Stimulated activated CD8-positive, alpha-beta memory T cell treated with anti-CD3 and anti-CD28 coated beads, Interleukin-4, amount 100 ng/mL, for 1 hour (primary cell): ENCODE measurements at places on chromosomes 4 and X.

GRCh38 chr4:39714166-39714565, 16.2 kb downstream of the UBE2K start:
- DNase-seq: no peak

DNA sequence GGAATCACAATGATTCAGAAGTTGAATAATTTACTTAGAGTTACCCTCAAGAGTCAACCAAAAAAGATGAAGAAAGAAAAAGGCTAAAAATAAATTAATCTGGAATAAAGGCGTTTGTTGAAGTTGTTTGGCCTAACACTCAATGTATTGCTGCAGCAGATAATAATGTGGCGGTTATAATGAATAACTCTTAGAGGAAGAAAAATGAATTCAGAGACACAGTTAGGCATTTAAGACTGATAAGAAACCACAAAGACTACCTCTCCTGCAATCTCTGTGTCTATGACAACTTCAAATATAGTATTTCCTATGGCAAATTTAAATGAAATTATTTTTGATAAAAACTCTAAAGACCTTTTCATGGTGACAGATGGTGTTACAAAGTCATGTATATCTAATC, 1369.1 kb upstream of the AGA start:
- DNase-seq: no peak

DNA sequence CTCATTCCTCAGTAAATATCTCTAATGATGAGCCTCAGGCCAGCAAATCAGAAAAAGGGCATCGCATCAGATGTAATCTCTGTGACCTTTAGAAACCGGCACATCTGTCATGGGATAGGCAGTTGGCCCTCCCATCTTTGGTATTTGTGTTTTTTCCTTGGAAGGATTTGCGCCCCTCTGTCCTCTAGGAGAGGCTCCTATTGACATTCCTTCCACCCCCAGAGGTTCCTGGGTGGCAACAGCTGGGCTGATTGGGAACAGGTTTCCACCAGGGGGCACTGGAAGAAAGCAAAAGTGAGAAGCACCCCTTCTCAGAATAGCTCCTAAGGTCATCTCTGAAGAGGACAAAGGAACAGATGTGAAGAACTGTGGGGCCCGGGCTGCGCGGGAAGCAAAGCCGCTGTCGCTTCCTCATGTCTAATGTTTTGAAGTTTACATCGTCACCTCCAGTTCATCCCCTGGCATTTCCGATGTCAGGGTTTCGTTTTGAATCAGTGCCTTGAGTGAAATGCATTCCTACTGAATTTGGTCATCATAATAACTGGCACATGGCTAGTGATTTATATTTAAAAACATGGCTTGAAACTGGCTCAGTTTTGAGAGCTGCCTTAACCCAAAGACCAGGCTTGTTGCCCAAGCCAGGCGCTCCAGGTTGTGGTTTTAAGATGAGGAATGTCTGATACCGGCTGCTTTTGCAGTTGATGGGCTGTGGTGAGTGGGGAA, 6.2 kb downstream of the TXK start:
- DNase-seq: no peak

DNA sequence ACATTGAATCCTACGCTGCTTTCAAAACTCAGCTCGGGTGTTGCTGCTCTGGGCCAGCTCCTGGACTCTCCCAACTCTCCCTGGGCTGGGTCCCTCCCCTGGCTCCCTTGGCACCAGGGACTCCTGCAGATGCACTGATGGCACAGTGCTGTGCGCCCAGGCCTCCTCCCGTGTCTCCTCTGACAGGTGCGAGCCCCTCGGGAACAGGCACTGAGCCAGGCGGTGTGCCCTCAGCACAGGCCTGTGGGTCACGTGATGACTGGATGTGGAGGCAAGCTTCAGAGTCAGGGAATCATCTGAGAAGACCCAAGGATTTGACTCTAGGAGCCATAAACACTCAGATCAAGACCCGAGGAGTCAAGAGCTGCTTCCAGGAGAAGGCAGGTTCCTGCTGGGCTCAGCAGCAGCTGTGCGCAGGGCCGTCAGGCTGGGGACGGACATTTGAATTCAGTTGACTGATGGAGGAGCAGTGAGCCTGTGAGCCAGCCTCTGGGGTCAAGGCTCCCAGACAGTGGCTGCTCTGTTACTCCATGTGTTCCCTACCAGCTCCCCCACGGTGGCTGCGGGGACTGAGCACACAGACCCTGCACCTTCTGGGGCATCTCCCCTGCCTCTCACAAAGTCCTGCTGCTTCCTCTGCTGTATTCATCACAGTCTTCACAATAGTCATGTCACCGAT, 33.0 kb downstream of the NAT8L start:
- DNase-seq: no peak

GRCh38 chr4:132132433-132132832, 1016.7 kb upstream of the PCDH10 start:
- no peak for DNase-seq

- DNase-seq: no peak
These were observed 28.8 kb upstream of the CFAP47 start for GRCh38 chrX:35890699-35891098.

DNA sequence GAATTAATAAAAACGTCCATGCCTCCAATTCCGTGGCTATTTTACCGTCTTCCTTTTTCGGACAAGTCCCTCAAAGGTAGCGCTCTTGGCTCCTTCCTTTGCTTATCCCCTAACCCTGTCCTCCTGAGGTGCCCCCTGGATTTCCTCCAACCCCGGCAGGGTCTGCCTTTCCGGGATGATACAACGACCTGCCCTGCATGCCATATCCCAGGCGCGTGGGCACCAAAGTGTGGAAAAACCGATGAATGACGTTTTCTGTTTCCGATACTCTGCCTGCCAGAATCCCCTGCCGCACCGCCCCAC, 706 bp upstream of the CSTF2 start:
- no peak for DNase-seq

GRCh38 chrX:39805825-39806224, 291.9 kb downstream of the BCOR start:
- no peak for DNase-seq

DNA sequence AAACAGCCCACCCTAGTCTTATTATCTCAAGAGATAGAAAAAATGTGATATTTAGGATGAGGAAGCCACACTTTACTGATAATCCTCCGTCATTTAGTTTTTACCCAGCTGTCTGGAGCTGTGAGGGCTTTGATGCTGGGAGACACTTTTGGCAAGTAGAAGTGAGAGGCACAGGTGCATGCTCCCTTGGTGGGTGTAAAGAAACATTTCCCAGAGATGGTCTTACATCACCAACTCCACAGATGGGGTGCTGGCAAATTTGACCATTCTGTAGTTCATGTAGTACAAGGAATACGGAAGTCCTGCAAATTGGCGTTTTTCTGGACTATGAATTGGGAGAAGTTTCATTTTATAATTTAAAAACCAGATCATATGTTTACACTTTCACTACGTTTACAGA, 28.5 kb downstream of the TRIM61 start:
- no peak for DNase-seq

DNA sequence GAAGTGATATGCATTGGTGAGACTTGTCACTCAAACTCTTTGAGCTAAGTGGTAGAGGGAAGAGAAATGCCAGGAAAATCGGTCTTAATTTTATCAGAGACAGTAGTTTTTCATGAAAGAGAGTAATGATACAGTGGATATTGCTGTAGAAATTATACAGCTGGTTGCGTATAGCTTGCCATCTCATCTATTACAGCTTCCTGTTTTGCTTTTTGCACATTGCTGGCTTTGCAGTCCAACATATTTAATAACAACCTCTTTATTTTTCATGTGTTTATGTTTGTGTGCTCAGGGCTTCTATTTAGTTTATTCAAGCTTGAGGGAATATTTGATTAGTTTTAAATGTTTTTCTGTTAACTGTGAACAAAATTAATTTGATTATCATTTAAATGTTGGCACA, 11.5 kb downstream of the SMAD1 start:
- no peak for DNase-seq

DNA sequence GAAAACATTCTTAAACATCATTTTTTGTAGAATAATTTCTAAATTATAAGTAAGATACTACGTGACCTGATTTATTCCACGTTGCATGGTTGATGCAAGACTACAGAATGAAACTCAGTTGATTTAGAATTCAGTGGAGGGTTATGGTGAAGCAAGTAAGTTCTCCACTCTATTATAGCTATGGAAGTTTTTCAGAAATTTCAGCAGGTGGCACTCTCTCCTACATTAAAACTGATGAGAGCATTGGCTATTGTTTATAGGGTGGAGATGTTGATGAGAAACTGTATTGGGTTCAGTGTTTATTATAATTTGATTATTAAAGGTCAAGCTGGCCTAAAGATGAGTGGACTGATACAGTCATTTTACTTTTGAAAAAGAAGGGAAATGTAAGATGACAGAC, 88.0 kb downstream of the FNIP2 start:
- DNase-seq: no peak

- no peak for DNase-seq
These were observed 32.0 kb upstream of the MGST2 start for GRCh38 chr4:139633661-139634060.

- no peak for DNase-seq
These were observed 25.3 kb upstream of the NWD2 start for GRCh38 chr4:37219242-37219641.

- no peak for DNase-seq
These were observed 256.6 kb downstream of the IL1RAPL1 start for GRCh38 chrX:28843817-28844216.

DNA sequence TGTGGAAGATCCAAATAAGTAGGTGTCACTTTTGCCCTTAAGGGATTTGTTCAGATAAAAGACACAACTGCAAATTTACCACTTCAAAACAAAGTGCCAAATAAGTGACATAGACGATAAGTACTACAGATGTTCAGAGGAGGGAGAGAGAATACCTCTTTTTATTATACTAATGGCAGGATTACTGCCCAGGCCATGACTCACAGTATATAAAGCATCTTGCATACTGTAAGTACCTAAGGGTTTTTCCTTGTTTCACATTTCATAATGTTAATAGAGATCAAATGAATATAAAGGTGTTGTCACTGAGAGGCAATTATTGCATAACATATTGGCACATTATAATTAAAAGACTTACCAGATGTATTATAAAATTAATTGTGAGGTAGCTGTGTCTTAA, 46.4 kb downstream of the PTPN13 start:
- DNase-seq: no peak

DNA sequence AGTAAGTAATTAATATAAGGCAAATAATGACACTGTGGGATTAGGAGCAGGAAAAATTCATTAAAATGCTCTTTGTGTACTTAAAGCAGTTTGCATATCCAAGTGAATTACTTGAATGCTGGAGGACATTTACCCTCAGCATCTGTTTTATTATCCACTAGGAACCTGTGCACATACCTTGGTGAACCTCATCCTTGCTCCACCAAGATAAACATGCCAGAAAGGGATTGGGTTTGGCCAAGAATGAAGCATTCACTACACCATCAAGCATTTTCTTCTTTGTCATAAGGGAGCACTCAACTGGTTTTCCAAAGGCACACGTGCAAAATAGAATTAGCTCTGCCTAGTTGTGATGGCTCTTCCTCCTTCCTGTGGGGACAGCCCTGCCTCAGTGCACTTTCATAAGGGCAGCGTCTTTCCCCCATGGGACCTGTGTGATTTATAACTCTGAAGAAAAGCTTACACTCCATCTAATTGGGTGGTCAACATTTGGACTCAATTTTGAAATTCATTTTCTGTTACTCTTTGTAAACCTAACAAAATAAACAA, 291.7 kb downstream of the USP46 start:
- no peak for DNase-seq

DNA sequence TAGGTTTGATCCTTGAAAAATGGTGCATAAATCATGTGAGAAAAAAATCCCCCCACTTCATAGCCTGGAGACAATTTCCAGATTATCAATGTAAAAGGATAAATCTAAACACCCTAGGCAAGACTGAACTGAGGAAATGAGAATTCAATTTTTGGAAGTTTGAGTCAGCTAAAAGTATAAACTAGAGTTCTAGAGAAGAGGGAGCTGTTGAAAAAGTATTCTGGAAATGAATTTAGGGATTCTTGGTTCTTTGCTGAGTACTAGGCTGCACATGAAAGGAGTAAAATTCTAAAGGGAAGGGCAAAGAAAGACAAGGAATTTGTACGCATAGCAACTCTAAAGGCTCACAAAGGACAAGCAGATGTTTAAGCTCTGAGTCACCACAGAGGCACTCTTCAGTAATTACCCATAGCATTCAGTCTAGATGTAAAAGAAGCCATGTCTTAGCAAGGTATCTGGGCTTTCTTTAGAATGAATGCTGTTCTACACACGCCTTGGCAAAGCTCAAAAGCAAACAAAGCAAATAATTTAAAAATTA, 896.5 kb downstream of the PDHA2 start:
- no peak for DNase-seq

DNA sequence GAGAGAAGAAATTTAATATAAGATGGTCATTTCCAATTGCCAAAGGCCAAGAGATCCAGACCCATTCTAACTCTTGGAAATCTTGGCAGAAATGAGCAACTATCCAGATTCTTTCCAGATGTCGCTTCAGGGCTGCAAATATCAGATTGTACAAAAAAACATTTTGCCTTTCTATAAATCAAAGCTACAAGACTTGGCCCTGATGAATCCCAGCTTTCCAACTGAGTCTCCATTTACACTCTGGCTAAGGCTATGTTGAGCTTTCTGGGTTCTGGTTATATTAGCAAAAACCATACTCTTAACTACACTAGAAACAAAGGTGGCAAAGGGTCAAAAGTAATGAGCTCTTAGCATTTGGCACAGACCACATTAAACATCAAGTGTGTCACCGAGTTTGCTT, 345.8 kb downstream of the OPHN1 start:
- DNase-seq: no peak

DNA sequence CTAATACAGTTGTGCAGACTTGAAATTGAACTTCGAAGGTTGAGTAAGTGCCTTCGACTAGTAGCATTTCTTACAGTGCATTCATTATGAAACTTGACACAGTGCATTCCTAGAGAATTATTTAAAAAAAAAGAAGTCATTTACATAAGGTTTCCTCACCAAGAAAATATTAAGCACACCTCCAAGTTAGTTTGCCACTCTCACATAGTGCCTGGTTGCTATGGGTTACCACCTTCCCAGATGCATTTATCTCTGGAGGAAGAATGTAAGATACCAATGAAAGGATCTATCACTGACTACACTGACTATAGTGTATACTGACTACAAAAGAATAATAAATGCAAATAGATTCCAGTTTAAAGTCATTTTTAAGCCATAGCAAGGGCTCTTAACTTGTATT, 311.9 kb upstream of the RASGEF1B start:
- no peak for DNase-seq

DNA sequence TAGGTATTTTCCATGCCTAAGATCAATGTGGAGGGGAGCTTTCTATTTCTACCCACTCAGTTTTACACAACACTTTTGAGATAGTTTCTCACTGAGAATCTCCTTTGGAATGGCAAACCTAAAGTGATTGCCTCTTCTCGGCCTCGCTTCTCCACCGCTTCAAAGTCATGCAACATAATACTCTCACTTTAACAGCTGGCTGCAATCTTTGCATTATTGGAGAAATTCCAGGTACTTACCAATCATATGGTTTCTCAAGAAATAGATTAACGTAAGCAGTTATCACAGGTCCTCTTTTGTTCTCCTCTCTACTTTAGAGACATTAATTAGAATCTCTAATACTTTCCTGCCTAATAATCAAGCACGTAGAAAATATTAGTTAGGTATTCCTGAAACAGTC, 3.7 kb upstream of the IL13RA2 start:
- DNase-seq: no peak
